Pancreas (tissue), 10 donors: ENCODE measurements at places on chromosomes 12 and 14. TPM values are rescaled to one million over a fixed set of nuclear protein-coding genes. Genes with fewer than 3 reads are reported as not detected.
A peak's percentile ranks its signal among the peaks of the same experiment; 100 is the strongest.

DNA sequence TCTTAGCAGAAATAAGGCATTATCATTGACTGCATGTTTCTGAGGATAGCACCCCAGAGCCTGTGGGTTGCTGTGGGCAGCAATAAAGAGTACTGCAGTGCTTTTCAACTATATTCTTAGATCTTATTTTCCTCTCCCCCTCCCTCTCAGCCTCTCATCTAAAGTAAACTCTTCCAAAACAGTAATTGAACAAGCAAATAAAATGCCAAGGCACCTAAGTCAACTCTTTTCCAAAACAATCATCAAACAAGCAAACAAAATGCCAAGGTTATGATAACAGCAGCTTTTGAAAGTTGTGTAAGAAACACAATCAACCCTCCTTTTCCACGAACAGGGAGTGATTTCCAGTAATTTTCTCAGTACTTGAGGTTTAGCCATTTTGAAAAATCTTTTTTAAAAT, 1542.6 kb downstream of the AACS start:
- no peaks in the 10 kb centered on the region for H3K36me3 ChIP-seq
- peaks cover 14% of the 10 kb centered on the region for H3K4me1 ChIP-seq
- H3K27ac ChIP-seq = no peak overlapping the region
- no peak overlapping the region for H3K4me3 ChIP-seq
- no peaks in the 10 kb centered on the region for H3K27me3 ChIP-seq

GRCh38 chr12:105189293-105189692, 46.7 kb downstream of the APPL2 start:
- no peaks in the 10 kb centered on the region for H3K27me3 ChIP-seq
- no peak overlapping the region for H3K27ac ChIP-seq

DNAI7 gene
- total RNA-seq = 1.8 TPM

DNA sequence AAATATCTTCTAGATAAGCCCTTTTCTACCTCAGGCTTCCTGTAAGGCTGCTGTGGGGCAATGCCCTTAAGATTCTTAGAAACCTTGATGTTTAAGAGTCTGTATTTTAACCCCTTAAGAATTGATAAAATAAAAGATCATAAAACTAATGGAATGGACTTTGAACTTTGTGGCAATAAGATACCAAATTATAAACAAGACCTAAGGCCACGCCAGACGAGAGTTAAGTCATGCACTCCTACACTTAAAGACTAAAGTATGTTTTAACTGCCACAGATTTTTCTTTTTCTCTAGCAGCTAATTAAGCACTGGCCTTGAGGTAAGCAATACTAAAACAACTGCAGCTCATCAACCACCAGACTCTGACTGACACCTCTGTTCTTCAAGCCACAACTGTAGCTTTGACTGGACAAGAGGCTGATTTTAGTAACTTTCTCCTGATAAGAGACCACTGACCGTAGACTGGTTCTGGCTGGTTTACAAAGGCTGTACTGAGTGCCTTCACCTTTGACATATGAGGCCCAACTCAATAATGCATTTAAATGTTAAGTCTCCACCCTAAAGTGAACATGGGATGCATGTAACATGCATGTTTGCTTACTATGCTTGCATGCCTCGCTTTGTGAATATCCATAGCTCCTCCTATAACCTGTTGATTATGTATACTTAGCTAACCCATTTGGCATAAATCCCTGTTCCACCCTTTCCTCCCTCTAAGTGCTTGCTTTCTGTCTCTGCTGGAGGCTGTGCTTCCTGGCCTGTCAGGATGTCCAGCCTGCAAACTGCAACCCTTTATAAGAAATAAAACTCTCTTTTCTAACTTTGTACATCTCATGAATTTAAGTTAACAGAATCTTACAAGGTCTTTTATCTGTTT, 71.9 kb downstream of the KLHL28 start:
- H3K27ac ChIP-seq = no peak overlapping the region
- no peak overlapping the region for H3K4me3 ChIP-seq
- no peaks in the 10 kb centered on the region for H3K36me3 ChIP-seq
- H3K27me3 ChIP-seq = no peaks in the 10 kb centered on the region
- DNase-seq = no peak

GRCh38 chr14:35534208-35534872, 376 bp downstream of the INSM2 start:
- H3K4me3 ChIP-seq = peak overlapping the region; percentile 65
- H3K27ac ChIP-seq = no peak overlapping the region
- DNase-seq = no peak
- no peaks in the 10 kb centered on the region for H3K27me3 ChIP-seq

DNA sequence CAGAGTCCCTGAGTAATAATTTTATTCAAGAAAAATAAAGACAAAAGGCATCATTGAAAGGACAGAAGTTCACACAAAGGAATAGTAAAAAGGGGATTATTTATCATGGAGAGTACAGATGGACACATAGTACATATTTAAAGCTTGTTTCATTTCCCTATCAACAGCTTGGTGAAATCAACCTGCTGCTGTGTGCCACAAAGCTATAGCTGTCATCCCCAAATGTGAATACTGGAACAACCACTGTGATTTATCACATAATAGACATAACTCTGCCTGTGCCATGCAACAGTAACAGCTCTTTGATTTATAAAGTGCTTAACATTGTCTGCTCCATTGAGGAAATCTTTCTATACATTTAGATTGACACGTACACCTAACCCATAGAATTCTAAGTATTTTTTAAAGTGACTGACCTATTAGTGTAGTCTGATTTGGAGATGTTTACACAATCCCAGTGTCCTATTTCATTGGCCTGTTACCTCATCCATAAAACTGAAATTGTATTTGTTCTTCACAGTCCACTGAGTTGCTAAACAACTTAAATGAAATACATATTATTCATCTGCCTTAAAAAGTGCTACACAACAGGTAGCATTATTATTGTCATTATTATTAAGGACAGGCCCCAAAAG, 3.3 kb downstream of the NEMF start:
- peaks cover 11% of the 10 kb centered on the region for H3K4me1 ChIP-seq
- no peak overlapping the region for H3K27ac ChIP-seq
- H3K36me3 ChIP-seq = no peaks in the 10 kb centered on the region
- H3K4me3 ChIP-seq = no peak overlapping the region
- H3K27me3 ChIP-seq = no peaks in the 10 kb centered on the region

DNA sequence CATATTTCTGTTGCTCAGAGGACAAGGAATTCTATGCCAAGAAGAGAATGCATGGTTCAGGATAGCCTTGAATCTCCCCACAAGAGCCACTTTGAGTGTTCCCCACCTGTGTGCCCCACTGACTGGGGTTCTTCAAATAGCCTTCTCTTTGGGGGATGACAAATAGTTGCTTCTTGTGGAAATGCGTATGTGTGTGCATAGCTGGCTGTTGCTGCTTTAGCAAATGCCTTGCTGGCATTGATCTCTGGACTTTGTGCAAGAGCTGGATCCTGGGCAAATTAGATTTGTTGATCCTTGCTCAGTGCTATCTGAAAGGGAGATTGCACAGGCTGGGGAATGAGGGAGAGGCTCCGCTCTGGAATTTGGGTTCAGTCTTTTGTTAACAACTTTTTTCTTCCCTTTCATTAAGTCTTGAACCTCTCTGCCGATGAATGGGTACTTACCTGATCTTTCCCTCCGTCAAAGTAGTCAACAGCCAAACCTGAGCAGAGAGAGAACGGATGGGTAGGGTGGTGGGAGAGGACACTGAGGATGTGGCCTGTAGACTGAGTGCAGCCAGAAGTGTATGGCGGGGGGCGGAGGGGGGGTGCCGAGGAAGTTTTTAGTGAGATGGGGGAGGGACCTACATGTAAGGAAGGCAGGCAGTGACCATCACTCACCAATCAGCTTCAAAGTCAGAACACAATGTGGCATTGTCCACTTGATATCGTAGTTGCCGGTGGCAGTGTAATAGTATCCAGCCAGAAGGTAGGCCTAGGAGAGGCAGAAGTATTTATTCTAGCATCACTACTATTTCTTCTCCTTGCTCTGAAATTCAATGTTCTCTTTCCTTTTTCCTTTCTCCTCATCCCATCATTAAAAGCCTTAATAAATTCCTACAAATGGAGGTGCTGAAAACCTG, 10.7 kb downstream of the EMG1 start:
- H3K36me3 ChIP-seq = peaks cover 19% of the 10 kb centered on the region
- H3K27ac ChIP-seq = no peak overlapping the region
- no peak for DNase-seq
- no peak overlapping the region for H3K4me3 ChIP-seq

DNA sequence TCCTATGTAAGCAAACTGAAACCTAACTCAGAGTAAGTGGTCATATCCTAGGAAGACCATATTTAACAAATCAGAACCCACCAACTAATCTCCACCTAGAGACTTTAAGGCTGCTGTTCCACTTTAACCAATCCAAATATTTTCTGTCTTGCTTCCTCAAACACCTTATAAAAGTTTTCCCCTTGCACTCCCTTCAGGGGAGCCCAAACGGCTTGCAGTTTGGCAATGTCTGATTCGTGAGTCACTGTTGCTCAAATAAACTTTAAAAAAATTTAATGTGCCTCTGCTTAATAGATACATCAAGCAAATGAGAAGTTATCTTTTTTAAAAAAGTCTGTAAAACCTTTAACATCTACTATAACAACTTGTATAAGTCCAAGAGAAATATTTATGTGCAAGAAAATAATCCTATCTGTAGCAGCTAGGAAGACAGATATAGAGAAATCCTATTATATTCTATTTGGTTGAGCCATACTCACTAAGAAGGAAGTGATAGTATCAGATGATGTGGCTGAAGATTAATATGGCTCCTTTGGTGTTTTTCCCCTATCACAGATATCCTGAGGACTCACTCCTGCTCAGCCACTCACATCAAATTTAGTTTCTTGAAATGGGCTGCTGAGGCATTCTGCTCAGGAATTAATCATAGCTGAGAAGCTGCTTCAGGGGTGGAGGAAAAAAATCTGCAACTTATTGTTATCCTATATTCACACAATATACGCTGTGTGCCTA, 65.1 kb upstream of the DUSP6 start:
- H3K4me3 ChIP-seq = no peak overlapping the region
- H3K4me1 ChIP-seq = no peaks in the 10 kb centered on the region
- H3K27ac ChIP-seq = no peak overlapping the region

DNA sequence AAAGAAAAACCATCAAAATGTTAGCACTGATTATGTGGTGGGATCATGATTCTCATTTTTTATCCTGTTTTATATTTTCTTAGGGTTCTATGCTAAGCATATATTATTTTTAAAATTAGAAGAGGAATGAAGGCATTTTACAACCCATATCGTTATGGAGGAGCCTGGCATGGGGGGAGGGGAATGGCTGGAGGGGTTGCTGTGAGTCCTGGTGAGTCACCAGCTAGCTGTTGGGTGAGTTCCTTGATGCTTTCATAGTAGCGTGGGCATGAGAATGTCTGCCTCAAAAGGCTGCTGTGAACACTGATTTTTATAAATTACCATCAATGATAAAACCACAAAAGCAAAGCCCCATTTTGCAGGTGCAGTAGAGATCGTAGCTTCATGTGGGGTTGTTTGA, 46.9 kb downstream of the C14orf132 start:
- peaks cover 8% of the 10 kb centered on the region for H3K4me1 ChIP-seq
- H3K27me3 ChIP-seq = no peaks in the 10 kb centered on the region
- no peak for DNase-seq
- no peak overlapping the region for H3K4me3 ChIP-seq

CHGA gene
- 36.2 TPM for total RNA-seq

DNA sequence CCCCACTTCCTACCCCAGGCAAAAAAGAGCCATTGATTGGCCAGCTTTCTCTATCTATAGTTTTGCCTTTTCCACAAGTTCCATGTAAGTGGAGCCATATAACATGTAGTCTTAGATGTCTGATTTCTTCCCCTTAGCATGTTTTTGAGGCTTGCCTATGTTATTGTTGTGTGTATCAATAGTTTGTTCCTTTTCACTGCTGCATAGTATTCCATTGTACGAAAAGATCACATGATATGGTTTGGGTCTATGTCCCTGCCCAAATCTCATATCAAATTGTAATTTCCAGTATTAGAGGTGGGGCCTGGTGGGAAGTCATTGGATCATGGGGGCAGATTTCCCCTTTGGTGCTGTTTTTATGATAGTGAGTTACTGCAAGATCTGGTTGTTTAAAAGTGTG, 93.6 kb upstream of the RFLNA start:
- no peak overlapping the region for H3K4me3 ChIP-seq
- no peak overlapping the region for H3K27ac ChIP-seq
- no peak for DNase-seq

- H3K27ac ChIP-seq = no peak overlapping the region
- DNase-seq = no peak
- peaks cover 2% of the 10 kb centered on the region for H3K4me1 ChIP-seq
- H3K27me3 ChIP-seq = no peaks in the 10 kb centered on the region
These were observed 163.4 kb downstream of the RAD51B start for GRCh38 chr14:67982711-67983608.

- no peak overlapping the region for H3K4me3 ChIP-seq
- DNase-seq = no peak
- no peaks in the 10 kb centered on the region for H3K4me1 ChIP-seq
- no peaks in the 10 kb centered on the region for H3K36me3 ChIP-seq
These were observed 130.1 kb upstream of the RTL1 start for GRCh38 chr14:101033446-101034165.

DNA sequence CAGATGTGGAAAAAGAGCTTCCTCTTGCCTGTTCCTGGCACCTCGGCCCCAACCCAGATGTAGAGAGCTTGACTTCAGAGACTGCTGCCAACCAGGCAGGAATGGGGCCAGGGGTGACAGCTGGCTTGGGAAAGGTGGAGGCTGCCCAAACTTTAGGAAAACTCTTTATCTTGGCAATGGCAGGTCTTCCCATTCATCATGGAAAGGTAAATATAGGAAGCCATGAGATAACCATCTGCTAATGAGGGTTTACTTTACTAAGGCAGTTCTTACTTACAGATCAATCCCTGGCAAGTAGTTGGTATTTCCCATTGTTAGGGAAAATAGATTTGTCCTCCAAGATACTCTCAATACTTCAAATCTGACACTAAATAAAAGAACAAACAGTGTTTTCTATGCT, 143.1 kb upstream of the NUDT4 start:
- no peak overlapping the region for H3K4me3 ChIP-seq
- H3K27me3 ChIP-seq = no peaks in the 10 kb centered on the region
- no peaks in the 10 kb centered on the region for H3K36me3 ChIP-seq
- no peak for DNase-seq
- no peaks in the 10 kb centered on the region for H3K4me1 ChIP-seq
- no peak overlapping the region for H3K27ac ChIP-seq

DNA sequence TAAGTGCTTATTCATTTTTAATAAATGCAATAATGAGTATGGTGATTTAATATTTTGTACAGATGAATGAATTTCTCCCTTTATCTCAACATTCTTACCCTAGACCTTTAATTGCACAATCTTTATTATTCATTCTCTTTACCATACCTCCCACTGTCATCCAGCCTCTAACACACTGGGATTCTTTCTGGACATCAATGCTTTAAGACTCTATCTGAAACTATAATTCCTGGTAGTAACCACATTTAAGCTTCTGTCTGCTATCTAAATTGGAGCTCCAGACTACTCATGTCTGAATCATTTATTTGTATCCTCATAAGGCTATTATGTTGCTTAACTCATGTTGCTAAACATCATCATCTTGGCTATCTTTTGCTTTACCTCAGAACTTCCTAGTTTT, 270.2 kb downstream of the ALG10B start:
- H3K27me3 ChIP-seq = no peaks in the 10 kb centered on the region
- no peak overlapping the region for H3K27ac ChIP-seq
- no peak for DNase-seq
- H3K4me3 ChIP-seq = no peak overlapping the region
- no peaks in the 10 kb centered on the region for H3K36me3 ChIP-seq
- no peaks in the 10 kb centered on the region for H3K4me1 ChIP-seq
